Body of pancreas (tissue), 4 donors: ENCODE measurements at places on chromosomes 5 and 9. TPM values are rescaled to one million over a fixed set of nuclear protein-coding genes. Genes with fewer than 3 reads are reported as not detected.
A peak's percentile ranks its signal among the peaks of the same experiment; 100 is the strongest.

IFNE gene
- not detected for total RNA-seq

- no peak for DNase-seq
These were observed 78.8 kb downstream of the GIN1 start for GRCh38 chr5:103041071-103041676.

GRCh38 chr5:88732862-88733261 lies 150.1 kb downstream of the MEF2C start:
- DNase-seq: no peak

PCDHAC1 gene
- 4.0 TPM for total RNA-seq

GRCh38 chr5:108381350-108381953 lies 446 bp downstream of the FBXL17 start:
- peak; percentile 83 for DNase-seq

DNA sequence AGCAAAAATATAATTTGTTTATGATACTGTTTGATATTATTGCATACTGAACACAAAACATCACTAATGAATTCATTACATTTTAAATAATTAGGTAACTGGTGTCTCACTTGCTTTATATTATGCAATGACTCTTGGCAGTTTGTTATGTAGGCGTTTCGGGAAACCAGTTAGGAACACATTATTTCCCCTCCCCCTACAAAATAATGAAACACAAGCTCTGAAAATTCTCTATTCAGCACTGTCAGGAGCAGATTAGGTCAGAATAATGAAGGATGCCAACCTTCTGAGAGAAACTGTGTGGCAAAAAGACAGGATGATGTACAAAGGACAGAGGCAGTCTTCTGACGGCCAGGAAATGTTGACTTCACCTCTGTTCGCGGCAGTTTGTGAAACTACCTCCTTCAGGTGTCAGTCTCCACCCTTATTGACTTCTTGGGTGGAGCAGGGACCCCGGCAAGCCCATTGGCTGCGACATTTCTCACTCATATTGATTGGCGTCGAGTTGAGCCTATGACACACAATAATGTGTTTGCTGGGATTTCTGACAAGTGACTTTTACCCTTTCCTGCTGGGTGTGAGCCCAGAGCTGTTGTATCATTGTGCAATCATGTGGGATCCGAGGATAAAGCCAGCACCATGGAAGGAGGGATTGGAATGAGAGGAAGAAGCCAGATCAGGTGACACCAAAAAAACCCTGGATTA lies 33.9 kb downstream of the SH3PXD2B start:
- DNase-seq: peak; percentile 93

DNA sequence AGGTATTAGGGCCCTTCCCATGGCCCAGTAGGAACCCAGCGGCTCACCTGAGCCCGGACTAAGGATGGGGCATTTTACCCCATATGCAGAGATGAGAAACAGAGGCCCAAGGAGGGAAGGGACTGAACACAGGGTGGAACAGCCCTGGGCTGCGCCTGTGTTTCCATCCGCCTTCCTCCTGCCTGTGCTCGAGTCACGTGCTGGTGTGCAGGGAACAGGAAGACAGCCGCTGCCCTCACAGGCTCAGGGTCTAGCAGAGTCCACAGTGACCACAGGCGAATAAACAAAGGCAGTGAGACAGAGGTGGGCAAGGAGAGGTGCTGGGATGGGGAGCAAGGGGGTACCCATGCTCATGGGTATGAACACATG lies 129.4 kb downstream of the C9orf50 start:
- DNase-seq: peak; percentile 52

DNA sequence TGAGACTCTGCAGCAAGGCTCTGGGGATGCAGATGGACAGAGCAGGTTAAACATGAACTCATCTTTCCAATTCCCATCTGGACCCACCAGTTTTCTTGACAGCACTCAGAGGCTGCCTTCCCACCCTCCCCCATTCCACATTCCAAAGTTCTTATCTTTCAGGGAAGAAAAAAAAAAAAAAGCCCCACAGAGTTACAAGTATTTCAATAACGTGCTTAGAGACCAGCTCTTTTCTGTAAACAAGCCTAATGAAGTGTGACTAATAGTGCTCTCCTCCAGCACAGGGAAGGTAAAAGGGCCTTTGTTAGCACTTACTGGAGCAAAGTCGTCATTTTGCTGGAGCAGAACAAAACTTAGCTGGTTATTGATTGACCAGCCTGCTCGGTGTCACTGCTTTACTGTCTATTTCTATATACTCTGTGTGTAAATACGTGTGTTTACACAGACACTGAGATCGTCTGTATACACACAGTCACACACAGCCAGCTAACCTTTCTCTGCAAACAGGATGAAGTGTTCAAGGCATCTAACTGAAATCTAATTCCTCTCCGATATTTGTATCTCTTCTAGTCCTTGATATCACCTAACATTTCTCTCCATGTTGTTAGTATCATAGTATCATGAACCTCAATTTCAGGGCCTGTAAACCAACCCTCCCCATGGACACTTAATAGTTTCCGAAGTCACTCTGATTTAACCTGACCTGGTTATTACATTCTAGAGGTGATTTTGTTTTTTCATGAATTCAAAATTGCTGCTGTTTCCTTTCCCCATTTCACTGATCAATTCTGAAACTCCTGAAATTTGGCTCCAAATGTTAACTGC lies 84.9 kb downstream of the ZNF608 start:
- DNase-seq: peak; percentile 64
